ENCODE measurements at places on chromosomes 7 and 10. TPM values are rescaled to one million over a fixed set of nuclear protein-coding genes. Genes with fewer than 3 reads are reported as not detected.

Gene TMEM270
- not detected for total RNA-seq

Gene EXOC6
- total RNA-seq: 18.6 TPM

Gene SLC26A4
- total RNA-seq: 0.22 TPM

Gene LOXL4
- 0.55 TPM for total RNA-seq

Gene MNX1
- not detected for total RNA-seq

Gene AKR1D1
- total RNA-seq: not detected

Gene ANXA8L1
- not detected for total RNA-seq

Gene RBM20
- 17.0 TPM for total RNA-seq

- DNase-seq: no peak
These were observed 54.1 kb downstream of the SLIT1 start for GRCh38 chr10:97131666-97132065.

GRCh38 chr7:150405584-150406311 is 26.6 kb downstream of the ZNF775 start:
- DNase-seq: peak; percentile 23

DNA sequence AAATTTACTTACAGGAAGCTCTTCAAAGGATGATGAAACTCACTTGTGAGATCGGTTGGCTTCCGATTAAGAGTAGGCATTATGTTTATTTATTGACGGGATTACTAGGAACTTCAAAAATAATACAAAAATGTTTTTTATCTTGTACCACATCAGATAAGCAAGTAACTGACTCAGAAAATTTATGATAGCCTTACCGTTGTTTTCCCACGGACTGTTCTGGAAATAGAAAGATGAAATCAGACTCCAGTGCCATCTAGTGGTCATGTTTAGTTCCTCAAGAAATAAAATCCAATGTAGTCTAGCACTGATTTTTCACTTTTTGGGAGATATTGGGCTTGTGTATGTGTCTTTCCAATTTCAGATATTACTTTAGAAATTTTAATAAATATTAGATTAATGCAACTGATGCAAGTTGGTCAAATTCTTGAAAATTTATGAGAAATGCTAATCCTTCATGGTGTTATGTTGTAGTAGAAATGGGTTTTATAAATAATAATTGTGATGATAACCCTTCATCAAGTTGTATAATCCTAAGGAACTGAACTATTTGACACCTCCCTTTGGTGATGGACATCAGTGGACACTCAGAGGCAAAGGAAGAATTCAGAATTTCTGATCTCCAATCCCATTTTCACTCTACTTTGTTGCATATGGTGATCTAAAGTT is 168.8 kb downstream of the TMEM26 start:
- peak; percentile 72 for DNase-seq

DNA sequence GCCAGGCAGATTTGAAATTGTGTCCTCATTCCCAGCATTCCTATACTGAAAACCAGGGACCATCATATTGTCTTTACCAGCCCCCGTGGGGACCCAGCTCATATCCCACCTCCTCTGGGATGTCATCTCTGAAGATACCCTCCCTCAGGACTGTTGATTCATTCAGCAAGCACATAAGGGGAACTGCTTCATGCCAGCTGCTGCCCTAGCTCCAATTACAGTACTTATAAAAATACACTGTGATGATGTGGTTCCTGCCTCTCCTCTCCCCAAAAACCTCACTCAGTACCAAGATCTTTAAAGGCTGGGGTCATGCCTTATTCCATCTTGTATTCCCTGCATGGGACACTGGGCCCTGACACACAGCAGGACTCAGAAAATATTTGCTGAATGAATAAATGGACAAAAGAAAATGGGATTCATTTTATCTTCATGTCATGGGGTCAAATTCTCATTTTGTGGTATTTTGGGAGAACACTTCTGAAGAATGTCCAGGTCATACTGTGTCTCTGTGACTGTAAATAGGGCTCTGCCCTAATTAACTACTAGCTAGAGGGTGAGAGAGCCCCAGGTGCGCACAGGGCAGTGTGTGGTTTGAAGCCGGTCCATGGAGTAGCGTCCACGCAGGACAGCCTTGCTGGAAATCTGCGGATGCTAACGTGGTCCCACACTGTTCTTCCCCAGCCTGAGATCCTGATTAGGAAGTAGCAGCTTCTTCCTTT is 29.0 kb upstream of the DAGLB start:
- no peak for DNase-seq

DNA sequence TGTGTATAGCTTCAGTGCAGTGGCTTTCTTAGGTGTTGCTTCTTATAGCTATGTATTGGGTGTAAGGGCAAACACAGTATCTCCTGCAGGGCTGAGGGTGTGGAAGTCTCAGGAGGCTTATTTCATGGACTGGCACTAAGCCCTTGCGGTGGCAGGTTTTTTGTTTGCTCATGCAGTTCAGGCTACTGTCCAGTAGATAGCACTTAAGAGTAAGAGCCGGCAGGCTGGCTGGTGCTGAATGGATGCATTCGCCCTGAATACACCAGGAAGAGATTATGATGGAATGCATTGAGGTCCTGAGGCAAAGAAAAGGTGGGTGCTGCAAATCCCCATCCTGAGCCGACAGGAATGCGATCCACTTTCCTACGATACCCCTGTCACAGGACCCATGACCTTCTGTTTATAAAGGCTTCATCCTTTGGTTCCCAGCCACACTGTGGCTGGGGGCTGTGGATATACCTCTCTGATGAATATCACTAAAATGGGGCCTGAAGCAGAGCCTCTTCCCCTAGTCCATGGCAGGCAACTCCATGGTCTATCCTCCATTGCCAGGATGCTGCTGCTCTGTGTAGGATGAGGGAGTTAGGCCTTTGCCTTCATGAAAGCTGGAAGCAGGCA is 44.9 kb downstream of the ANXA8 start:
- peak; percentile 57 for DNase-seq

DNA sequence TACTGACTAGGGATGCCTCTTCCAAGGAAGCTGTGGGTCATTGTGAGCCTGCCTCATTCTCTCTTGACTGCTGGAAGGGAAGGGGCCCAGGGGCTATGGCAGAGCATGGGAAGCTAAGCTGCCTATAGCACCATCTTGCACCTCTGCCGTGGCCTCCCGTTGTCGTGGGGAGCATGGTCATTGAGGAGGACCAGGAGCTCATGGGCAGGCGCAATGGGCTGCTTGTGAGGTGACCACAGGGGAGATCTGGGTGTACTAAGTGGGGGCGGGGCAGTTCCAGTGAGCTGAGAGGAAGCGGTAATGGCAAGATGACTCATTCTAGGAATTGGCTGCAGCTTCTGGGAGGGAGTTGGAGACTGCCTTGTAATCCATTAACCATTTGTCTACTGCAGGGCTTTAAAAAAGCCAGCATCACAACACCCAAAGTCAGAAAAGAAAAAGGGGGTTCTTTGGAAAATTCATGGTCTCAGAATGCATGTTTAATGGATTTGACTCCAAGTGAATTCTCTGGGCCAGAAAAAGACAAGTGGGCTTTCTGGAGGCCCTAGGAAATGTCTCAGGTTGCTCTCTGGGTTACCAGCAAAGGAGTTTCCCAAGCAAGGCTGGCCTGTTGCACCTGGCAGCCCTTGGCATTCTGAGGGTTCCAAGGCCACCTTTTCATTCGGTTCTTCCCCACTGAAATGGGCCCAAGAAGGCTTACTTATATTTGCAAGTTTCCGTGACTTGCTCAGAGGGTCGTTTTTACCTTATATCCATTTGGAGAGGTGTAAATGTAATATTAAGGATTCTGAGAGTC is 3.6 kb downstream of the DUSP5 start:
- peak; percentile 97 for DNase-seq

- no peak for DNase-seq
These were observed 99.1 kb downstream of the NRP1 start for GRCh38 chr10:33235251-33235884.

GRCh38 chr7:118040562-118040961 is 143.4 kb upstream of the LSM8 start:
- DNase-seq: no peak

GRCh38 chr7:153581419-153581818 is 470.8 kb upstream of the DPP6 start:
- DNase-seq: no peak

DNA sequence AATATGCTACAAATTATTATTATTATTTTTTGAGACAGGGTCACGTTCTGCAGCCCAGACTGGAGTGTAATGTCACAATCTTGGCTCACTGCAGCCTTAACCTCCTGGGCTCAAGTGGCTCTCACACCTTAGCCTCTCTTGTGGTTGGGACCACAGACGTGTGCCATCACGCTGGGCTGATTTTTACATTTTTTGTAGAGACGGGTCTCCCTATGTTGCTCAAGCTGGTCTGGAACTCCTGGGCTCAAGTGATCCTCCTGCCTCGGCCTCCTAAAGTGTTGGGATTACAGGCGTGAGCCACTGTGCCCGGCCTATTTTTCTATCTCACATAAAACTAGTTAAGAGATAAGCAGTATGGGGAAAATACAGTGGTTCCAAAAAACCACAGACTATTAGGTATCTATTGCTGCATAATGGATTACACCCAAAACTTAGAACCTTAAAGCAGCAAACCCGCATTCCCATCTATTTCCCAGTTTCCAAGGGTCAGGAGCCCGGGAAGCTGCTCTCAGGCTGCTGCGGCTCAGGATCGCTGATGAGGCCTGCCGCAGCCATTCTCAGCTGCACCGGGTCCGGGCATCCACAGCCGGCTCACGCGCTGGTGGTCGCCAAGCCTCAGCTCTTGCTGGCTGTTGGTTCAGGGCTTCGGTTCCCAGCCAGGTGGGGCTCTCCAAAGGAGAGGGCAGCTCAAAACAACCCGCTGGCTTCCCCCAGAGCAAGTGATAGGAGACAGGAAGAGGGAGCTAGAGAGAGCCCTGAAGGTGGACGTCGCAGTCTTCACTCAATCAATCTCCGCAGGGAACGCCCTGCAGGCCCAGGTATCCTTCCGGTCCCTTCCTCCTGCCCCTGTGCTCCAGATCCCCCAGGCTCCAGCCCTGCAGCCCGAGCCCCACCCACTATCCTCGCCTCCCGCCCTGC is 128.2 kb downstream of the UBE2H start:
- DNase-seq: peak; percentile 61

- DNase-seq: no peak
These were observed 167.7 kb downstream of the SFMBT2 start for GRCh38 chr10:7243139-7243538.

DNA sequence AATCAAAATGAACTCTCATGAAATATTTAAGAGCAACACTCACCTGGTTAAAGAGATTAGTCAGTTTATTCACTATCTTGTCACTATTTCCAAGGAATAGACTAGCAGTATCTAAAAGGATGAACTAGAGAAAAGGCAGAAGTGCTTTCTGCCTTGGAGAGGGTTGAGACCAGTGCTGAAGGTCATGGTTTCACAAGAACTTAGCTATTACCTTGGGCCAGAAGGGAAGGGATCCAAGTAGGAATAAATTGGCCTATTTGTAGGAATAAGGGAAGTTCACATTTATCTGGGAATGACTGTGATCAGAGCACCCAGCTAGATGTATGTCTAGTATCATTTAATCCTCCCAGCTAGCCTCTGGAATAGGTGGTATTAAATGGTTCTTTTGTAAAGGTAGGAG is 347.2 kb downstream of the LRMDA start:
- no peak for DNase-seq

- DNase-seq: no peak
These were observed 82.9 kb downstream of the SORCS1 start for GRCh38 chr10:107081644-107082043.

DNA sequence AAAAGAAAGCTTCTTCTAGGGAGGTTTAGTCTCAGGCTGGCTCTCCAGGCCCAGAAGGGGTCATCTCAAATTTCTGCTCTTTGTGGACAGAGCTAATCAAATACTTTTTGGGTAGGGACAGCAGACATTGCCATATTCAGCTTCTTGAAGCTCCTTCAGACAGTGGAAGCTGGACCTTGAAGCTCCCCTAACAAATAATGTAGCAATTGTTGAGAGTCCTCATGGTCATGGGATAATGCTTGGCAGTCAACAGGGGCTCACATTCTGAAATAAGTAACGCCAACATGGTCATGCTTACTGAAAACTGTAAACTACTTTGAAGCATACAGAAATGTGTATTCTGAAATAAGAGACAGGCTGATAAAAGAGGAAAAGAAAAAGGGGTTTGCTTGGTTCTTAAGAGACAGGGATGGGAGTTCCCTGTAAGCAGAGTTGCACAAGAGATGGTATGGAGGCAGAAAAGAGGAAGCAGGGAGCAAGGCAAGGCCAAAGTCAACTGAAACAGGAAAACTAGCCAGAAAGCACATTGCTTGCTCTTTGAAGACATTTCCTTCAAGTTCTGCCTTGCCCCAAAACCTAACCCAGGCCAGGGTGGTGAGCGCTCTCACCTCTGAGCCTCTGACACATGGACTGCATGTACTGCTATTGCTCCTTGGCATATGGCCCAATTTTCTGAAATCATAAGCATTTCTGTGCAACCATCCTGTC is 53.1 kb upstream of the KMT2E start:
- no peak for DNase-seq

DNA sequence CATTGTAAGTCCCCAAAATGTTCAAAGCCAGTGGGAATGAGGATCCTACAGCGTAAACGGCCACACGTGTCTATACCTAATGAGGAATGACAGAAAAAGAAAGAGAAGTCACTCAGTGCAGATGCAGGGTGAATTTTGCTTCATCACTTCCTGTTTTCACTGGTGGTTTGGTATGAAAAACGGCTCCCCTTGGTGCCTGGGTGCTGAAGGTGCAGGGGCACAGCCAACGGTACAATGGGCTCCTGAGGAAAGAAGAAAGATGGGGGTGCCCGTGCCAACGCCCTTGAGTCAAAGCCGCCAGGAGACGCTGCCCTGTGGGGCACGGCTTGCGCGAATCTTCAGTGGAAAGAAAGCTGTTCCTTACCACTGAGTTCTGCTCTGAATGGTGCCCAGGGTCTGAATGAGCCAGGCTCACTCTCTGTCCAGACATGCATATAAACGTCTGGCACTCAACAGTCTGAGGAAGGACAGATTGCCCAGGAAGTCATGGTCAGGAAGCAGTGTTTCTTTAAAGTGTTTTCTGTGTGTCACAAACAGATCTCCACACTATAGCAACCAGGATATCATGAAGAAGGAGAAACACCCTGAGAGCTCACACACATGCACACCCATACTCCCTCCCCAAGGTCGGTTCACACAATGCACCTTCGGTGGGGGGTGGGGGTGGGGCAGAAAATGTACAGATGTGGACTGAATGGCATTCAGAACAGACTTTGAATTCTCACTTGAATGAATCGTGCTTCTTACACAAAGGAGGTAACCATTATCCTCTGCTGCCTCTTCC is 105.8 kb downstream of the ELMO1 start:
- DNase-seq: no peak

- no peak for DNase-seq
These were observed 2.0 kb downstream of the XRCC2 start for GRCh38 chr7:152673897-152674296.

Data from SJSA1 (cell line).